ENCODE measurements at places on chromosomes 2 and 18.
A peak's percentile ranks its signal among the peaks of the same experiment; 100 is the strongest.

- no peak for DNase-seq
These were observed 36.2 kb downstream of the NDUFAF7 start for GRCh38 chr2:37267685-37268084.

- DNase-seq, result no peak
These were observed 72.0 kb downstream of the GALNT1 start for GRCh38 chr18:35653392-35654135.

- DNase-seq, result no peak
These were observed 17.5 kb downstream of the KIAA2012 start for GRCh38 chr2:202090530-202090929.

GRCh38 chr2:116935097-116935814, 879.2 kb upstream of the DDX18 start:
- DNase-seq, result no peak

GRCh38 chr18:42437646-42438045, 482.6 kb downstream of the PIK3C3 start:
- no peak for DNase-seq

- no peak for DNase-seq
These were observed 59.4 kb upstream of the MSTN start for GRCh38 chr2:190121971-190122370.

DNA sequence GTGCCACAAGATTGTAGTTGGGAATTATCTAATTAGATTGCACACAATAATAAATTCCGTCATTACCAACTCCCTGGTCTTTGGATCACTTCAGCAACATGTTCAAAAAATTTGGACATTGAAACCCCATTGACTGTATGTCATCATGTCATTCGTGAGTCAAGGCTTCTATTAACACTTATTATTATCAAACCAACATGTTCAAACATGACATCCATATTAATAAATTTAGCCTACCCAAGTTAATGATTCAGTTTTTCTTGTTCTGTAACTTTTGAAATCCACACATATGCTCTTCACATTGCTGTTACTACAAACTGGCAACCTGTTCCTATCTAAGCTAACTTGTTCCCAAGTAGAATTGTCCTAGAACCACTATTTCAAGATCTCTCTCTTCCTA, 1142.7 kb upstream of the SLC39A10 start:
- no peak for DNase-seq

DNA sequence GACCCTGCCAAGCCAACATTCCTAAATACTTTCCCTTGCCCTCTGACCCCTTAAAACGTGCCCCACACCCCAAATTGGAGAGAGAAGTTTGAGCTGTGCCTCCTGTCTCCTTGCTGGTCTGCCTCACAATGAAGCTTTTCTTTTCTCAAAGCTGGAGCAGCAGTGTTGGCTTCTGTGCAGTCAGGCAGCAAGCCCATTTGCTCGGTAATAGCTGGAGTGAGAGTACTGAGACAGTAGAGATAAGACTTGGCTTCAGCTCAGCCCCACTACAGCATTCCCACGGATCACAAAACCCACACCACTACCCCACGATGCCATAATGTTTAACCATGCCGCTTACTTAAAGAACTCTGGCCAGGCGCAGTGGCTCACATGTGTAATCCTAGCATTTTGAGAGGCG, 73.0 kb downstream of the NCAPH start:
- no peak for DNase-seq

DNA sequence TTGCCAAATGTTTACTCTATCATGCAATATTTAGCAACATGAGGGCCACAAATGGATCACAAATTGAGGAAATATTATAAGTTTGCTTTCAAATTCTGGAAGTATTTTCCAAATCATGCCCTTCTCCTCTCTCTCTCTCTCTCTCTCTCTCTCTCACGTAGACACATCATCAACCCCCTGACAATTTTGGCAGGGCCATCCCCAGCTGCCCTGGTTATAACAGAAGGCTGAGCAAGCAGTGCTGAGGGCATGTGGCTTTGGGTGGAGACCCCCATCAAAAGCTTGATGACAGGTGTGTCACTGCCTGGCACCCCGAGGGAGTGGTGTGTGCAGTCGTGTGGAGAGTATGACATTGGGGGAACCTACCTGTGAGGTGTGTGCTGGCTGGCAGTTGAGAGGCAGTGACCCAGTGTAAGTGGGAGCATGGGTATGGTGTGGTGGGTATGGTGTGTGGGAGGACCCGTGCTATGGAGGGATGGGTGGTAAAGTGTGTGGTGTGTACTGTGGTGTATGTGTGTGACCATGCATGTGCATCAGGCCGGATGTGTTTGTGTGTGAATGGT, 224.5 kb downstream of the TTC32 start:
- no peak for DNase-seq

- DNase-seq, result no peak
These were observed 25.1 kb downstream of the COLEC12 start for GRCh38 chr18:475202-476031.

DNA sequence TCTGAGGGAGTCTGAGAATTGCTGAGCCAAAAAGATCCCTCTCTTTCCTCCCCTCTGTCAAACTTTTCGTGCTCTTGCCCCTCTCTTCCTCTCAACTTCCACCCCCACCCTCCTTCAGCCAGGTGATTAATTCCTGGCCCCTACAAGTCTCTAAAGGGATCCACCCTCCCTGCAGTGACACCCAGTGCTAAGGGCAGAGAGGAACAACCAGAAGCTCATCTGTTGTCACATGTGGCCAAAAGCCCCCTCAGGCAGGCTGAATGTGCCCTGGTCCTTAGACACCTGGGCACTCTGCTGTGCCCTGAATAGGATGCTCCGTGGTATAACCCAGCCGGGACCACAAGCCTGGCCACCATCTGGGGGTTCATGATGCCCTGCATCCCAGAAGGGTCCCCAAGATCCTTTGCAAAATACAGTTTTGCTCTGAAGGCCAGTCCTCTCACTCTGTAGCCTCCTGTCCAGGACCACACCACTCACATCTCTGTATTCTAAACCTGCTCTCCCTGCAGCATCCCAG, 234.4 kb downstream of the BCL11A start:
- DNase-seq, result no peak

DNA sequence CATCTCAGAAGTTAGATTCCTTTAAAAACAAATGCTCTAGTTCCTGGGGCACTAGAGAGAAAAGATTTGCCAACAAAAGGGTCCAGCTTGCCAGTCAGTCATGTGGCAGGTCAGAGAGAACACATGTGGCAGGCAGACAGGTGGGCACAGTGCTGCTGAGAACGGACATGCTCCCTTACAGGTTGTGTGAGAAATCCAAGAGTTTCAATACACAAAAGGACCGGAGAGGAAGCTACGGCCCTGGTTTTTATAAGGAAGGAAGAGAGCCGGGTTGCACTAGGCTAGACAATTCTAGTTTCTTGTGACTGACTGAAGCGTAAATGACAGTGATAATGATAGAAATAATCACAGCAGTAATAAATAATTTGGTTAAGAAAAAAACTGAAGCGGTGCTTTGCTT, 18.3 kb downstream of the CDC42EP3 start:
- no peak for DNase-seq

GRCh38 chr2:33505966-33506365, 29.5 kb downstream of the RASGRP3 start:
- DNase-seq, result no peak

GRCh38 chr18:80244956-80245730, 2.2 kb downstream of the PARD6G start:
- no peak for DNase-seq

DNA sequence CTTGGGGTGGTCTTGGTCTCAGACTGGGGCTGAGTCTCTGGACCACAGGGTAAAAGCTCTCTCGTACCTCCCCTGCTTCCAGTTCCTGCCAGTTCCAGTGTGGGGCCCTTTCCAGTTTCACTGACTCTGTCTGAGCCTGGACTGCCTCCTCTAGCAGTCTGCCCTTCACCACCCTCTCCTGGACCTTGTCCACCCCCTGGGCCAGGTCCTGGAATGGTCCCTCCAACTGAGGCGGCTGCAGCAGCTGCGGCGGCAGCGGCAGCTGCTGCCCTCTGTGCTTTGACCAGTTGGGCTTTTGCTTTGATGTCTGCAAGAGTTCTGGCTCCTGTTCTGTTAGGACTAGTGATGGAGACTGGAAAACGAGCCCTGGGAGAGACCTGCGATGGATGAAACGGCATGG, 70.7 kb upstream of the DTNB start:
- DNase-seq, result no peak

- DNase-seq, result no peak
These were observed 448.4 kb upstream of the GCFC2 start for GRCh38 chr2:76159042-76159648.

GRCh38 chr2:70133491-70134322, 46.4 kb downstream of the PCBP1 start:
- peak; percentile 61 for DNase-seq

DNA sequence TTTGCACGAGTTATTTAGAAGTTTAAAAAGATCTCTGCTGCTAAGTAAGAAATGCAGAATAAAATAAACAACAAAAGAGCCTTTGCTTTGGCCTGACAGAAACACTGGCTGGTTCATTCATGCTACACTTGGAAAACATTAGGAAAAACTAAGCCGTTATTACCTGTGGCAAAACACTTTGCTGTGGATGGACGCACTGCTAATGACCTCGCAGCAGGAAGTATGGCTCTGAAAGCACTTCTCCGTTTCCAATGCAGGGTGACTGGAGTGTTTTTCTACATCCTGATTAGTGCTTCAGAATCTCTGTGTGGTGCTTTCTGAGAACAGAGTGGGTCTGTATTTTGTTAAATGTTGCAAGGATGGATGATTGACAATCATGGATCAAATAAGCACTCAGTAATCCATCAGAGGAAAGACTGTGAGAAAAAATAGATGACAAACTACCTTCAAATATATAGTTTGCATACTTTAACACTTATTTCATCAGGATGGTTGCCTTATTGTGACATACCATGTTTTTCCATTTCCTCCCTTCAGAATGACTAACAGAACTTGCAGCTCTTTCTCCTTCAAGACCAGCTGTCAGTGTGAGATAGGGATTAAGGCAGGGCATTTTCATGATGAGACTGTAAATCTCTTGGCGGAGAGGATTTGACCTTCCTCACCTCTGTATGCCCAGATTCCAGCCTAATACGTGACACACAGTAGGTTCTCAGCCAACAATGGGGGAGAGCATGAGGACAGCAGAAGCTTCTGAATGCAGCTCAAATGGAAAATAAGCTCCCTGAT, 38.0 kb downstream of the LINC00305 start:
- no peak for DNase-seq

GRCh38 chr2:201347138-201347537, 10.0 kb downstream of the FLACC1 start:
- DNase-seq, result no peak

DNA sequence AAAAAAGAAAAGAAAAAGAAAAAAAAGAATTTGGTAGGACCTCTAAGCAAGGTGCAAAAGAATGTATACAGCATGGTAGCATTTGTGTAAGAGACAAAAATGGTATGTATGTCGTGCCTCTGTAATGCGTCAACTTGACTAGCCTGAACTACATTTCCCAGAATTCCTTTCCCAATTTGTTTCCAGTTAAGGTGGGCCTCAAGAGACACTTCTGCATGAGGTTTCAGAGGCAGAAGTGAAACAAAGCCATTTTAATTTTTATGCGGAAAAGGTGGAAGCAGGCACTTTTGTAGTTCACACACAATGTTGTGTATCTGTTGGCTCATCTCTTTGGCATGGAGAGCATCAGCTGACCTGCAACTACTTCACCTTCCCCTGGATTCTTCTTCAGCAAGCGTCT, 56.5 kb upstream of the PAPOLG start:
- DNase-seq, result no peak

DNA sequence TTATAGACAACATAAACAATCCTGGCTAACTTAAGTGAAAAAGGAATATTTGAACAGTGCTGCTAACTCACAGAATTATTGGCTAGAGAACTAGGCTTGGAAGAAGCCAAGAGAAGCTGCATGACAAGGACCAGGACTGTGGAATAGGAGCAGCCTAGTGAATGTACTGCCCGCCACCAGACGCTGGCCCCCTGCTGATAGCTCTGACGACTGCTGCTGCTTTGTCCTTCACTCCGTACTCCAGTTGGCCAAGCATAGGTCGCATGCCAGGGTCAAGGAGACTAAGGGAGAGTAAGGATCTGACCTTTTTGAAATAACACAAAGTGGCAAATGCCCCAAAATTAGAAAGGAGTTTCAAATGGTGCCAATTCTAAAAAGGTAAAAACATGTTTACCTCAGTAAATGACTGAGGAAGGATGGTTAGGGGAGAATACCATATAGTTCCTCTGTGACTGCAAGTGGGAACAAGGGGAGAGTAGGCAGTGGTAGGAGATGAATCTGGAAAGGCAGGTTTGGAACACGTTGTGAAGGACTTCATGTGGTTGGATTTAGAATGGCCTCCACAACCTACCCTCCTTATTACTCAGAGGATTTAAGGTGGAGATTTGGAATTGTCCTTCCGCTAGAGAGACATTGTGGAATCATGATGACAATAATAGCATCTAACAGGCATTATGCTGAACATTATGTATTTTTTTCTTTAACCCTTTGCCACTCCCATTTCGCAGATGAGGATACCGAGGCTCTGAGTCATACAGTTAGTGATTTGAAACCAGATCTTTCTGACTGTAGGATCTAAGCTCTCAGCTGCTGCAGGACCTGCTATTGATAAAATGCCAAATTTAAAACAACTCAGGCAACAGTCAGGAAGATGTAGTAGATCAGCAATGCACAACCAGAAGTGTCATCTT, 19.5 kb downstream of the STRADB start:
- no peak for DNase-seq

GRCh38 chr2:148531235-148531634, 113.3 kb upstream of the EPC2 start:
- DNase-seq, result no peak

- DNase-seq, result peak; percentile 68
These were observed 90.4 kb upstream of the SLC35G4 start for GRCh38 chr18:11518788-11519685.

DNA sequence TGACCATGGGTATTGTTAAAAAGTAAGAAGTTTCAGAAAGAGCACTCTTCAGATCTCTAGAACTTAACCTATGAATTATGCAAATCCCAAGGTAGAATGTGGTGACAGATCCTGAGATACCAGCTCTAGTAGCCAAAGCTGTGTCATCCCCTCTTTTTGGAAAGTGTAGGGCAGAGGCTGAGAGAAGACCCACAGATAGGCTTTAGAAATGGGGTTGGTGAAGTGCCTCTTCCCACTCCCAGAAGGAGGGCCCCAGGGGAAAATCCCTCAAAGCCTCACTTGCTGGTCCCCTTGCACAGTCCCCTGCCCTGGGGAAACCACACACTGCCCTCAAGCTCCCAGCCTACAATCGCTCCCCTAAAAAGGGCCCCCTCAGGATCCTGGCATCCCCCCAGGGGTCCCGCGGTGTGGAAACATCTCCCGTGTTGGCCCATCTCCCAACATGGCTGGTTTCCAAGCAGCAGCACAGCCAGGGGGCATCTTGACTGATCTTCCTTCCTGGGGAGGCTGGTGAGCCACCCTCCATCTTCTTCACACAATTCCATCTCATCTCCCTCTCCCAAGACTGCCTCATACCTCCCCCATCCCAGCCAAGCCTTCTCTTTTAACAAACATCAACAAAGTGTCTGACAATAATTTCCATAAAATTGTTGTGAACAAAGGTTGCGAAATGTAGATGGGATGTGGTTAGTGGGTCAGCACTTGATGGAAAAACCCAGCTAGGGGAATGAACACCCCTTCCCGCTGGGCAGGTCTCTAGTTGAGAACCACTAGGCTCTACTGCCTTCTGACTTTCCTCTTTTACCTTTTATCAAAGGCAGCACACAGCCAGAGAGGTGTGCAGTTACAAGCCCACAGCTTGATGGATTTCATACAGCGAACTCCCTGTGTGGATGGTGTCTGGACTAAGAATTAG, 25.1 kb downstream of the MAL start:
- DNase-seq, result no peak
